ENCODE measurements at places on chromosomes 6 and 20.

- no peak for DNase-seq
Measured at GRCh38 chr6:135935941-135936601, 84.6 kb downstream of the PDE7B start.

GRCh38 chr6:57247603-57248002 is 25.5 kb upstream of the RAB23 start:
- DNase-seq: no peak

DNA sequence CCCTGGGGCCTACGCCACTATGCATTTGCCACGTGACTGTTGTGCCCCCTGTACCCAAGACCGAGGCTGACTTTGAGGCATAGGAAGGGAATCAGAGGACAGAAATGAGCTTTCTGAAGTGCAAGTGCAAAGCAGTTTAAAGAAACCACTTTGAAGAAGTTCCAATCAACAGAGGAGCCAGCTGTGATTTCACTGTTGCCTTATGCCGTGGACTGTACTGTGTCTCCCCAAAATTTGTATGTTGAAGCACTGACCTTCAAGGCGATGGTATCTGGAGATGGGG is 111.1 kb downstream of the JPH2 start:
- no peak for DNase-seq

GRCh38 chr6:144624246-144624645 is 339.1 kb downstream of the UTRN start:
- no peak for DNase-seq

GRCh38 chr20:59365611-59366285 is 65.3 kb downstream of the EDN3 start:
- no peak for DNase-seq

Data from activated CD4-positive, alpha-beta T cell treated with anti-CD3 and anti-CD28 coated beads for 48 hours (primary cell).